ENCODE measurements at places on chromosomes 2 and 18.

GRCh38 chr2:38905251-38905650 lies 15.6 kb downstream of the ARHGEF33 start:
- no peak for DNase-seq

DNA sequence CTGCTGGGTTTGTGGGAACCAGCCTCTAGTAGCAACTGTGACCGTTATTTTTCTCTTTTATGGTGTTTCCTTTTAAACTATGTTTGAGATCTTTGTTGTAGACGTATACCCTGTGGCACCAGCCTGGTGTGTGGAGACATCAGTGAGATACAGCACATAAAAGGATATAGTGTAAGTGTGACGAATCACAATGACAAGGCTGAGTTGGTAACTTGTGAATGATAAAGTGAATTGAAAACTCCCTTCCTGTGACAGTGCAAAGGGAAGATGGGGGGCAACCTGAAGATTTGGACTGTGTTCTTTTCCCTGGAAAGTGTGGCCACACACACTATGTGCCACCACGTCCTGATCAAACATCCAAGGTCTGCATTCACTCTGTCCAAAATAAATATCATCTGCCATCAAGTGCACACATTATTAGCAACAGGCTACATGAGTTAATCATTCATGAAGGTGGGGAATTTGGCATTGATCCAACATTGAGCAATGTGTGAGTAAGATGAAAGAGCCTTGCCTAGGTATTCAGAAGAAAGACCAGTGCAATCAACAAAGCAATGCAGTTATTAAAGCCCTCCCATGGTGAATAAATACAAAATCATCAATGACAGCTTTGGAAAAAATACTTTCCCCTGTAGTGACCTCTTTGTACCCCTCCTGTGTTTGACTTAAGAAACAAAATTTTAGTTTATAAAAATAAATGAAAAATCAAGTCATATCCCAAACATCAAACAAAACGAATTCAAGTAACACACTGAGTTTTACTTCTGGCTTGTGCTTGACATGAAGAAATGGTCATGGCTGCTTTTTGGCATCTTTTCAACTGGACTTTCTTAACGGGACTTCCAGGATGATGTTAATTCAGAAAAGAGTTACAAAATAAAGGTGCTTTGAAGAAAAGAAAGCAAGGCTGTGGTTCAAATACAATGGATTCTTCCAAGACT lies 1280.5 kb upstream of the ZEB2 start:
- no peak for DNase-seq

- no peak for DNase-seq
Measured at GRCh38 chr2:46184794-46185583, 112.2 kb upstream of the EPAS1 start.

GRCh38 chr18:45222180-45222579 lies 393.1 kb upstream of the SLC14A2 start:
- no peak for DNase-seq

DNA sequence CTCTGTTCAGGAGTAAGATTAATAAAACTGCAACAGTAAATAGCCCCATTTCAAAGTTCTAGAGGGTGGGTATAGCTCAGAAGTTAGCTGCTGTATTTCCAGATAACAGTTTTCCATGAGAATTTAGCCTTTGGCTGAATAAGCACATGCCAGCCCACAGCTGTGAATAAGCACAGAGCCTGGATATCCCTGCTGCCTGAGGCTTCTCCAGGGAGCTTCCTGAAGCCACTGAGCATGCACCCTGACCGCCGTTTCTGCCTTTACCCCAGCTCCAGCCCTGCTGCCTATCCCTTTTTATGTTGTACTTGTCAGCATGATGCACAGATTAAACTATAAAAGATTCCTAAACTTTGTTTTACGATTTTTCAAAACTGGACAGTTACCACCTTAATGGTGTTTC lies 85.3 kb downstream of the FEZ2 start:
- DNase-seq = no peak

DNA sequence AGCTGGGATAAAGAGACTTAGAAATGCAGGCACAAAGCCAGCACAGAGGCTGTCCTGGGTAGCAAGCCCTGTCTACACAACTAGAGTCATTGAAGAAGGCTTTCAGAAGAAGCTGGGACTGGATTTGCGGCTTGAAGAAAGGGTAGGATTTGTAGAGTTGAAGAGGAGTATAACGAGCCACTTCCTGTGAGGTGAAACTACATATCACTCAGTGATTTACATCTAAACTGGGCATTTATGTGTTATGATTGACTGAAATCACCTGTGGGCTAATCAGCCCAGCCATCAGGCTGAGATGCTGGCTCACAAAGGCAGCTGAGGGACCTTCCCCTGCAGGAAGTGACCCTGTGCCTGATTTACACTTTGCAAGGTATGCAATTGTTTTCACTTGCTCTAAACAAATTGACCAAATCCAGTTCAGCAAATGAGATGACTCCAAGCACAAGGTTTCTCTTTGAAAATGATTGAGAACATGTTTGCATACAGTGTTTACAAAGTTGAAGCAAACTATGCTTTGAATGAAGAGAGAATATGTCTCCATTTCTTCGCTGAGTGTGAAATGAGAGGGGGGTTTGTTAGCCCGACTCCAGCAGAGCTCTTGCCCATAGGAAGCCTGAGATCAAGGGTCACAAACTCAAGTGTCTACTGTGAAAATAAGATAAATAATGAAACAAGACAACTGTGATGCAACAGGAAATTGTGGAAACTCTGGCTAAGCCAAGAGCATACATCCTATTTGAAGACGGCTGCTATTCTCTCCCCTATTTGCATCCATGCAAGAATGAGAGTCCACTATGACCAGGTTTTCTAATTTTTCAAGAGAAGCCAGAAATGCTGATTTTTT lies 69.3 kb upstream of the HK2 start:
- no peak for DNase-seq

GRCh38 chr2:152028182-152028862 lies 70.5 kb downstream of the CACNB4 start:
- DNase-seq = no peak

GRCh38 chr2:229205704-229206103 lies 65.4 kb downstream of the PID1 start:
- DNase-seq = no peak

- DNase-seq = no peak
Measured at GRCh38 chr2:176763130-176763529, 449.5 kb upstream of the HNRNPA3 start.

DNA sequence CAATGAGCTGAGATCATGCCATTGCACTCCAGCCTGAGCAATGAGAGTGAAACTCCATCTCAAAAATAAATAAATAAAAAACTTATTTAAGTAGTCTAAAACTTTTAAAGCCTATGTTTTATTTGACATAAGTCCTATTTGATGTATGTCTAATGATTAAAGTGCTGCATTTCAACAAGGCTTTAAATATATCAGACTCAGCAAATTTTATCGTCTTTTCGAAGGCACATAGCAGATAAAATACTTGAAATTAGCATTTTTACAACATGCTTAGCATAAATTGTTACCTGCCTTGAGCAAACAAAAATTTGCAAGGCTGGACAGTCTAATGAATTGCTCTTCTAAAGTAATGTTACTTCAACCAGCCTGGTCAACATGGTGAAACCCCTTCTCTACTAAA lies 85.9 kb downstream of the PRKRA start:
- no peak for DNase-seq

DNA sequence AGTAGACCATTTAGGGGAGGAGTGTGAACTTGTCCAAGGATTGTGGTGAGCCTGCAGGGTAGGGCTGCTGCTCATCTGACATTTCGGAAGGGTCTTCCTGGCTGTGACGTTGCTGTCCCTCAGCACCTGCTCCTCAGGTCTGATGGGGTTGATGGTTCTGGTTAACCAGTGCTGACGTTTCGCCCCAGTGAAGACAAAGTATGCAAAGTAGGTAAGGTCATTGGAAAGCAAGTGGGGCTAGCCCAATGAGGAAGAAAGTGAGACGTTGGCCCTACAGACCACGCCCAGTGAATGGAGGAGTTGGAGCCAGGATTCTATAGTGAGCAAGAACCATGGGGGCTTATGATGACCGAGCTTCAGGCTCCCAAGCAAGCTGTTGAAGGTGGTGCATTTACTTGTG lies 33.4 kb upstream of the ZNF396 start:
- DNase-seq = no peak

DNA sequence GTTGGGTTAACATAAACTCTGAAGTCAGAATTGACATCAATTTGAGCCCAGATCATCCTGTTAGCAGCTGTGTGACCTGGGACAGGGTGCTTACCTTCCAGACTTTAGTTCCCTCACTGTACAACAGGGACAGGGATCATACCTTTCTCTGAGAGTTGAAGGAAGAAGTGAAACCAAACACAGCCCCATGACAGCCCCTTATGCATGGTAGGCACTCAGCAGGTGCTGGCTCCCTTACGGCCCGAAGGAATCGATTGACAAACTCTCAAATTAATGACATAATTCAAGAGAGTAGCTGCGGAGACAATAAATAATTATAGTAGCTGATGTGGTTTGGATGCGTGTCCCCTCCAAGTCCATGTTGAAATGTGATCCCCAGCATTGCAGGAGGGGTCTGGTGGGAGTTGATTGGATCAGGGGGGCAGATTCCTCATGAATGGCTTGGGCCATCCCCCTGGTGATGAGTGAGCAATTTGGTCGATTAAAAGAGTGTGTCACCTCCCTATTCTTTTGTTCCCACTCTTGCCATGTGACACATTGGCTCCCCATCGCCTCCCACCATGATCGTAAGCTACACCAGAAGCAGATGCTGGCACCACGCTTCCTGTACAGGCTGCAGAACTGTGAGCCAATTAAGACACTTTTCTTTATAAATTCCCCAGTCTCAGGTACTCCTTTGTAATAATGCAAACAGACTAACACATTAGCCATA lies 72.4 kb downstream of the ODC1 start:
- DNase-seq = peak; percentile 28

DNA sequence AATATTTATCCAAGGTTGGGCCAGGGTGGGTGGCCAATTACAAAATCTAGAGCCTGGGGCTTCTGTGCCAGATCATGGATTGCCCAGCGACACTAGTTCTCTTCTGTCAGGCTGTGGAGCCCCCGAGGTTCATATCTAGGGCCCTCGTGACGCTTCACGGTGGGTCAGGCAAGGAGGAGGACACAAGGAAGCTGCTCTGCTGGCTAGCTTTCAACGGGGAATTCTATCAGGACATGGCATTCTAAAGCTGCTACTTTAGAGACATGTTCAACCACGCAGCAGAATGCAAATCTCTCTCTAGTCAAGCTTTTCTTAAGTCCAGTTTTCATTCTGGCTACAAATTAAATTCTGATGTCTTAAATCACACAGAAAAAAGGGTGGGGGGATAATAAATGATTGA lies 180.2 kb downstream of the THADA start:
- no peak for DNase-seq

Measured in activated CD8-positive, alpha-beta memory T cell treated with anti-CD3 and anti-CD28 coated beads, Interleukin-2, amount 50 U/mL, for 4 hours (primary cell).